ENCODE measurements at places on chromosomes 3 and 15.

GRCh38 chr3:61315871-61316270 is 64.6 kb upstream of the FHIT start:
- no peak for DNase-seq

GRCh38 chr3:29887451-29887850 is 606.6 kb downstream of the RBMS3 start:
- DNase-seq: no peak

DNA sequence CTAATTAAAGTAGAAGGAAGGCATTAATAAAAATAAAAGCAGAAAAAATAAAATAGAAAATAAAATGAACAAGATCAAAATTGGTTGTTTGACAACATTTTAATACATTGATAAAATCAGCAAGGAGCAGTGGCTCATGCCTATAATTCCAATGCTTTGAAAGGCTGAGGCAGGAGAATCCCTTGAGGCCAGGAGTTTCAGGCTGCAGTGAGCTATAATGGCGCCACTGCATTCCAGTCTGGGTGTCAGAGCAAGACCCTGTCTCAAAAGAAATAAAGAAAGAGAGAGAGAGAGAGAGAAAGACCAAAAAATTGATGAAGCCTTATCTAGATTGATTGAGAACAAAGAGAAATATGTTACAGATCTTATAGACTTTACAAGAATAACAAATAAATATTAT is 2.1 kb downstream of the XCR1 start:
- DNase-seq: no peak

DNA sequence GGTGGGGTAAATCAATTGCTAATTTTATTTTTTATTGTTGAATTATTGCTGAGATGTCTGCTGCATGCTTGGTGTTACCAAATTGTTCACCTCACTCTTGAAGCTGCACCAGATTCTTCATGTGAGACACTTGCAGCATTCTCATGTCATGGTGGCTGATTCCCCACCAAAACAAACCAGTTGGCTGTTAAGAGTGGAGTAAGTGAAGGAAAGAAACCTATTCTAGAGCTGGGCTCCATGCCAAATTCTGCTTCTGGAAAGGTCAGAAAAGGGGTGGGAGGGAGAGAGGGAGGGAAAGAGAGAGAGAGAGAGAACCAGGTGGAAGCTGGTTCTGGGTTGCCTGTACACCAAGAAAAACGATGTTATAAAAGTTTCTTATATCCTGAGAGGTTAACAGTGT is 317.5 kb upstream of the THRB start:
- no peak for DNase-seq

GRCh38 chr3:7508821-7509220 is 647.9 kb downstream of the GRM7 start:
- DNase-seq: no peak

All from naive thymus-derived CD8-positive, alpha-beta T cell (primary cell).